C1 segment of cervical spinal cord (tissue), 14 donors: ENCODE measurements at places on chromosomes 2 and 18.

DNA sequence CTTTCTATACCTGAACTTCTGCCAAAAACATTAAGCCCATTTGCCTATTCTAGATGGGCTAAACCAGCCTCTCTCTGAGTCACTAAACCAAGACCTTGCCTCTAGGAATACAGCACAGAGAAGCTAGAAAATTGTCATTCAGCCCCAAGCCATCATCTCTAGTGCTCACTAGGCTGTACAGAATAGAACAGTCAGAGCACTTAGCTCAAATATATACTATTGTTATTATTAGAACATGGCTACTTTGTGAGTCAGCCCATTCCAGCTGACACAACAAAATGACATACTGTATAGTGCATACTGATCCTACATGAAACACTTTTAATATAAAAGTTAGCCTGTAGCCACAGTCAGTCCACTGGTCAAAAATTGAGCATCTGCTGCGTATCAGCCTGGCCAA lies 418.8 kb downstream of the NRXN1 start:
- no peak for DNase-seq

DNA sequence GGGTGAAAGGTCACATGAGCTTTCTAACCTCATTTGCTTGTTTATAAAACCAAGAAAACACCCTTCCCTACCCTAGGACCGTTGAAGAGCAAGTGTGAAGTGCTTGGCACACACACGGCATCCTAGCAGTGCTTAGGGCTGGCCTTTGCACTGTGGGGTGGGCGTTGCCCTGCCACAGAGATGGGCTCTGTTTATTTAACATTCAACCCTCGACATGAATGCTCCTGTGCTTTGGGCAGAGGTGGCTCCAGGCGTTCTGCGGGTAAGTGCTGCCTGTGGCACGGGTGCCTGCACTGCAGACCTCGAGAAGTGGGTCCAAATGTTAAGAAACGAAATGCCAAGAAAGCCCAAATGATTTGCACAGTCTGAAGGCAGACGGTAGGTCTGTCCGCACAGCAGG lies 170.1 kb downstream of the FHOD3 start:
- DNase-seq, result no peak

- DNase-seq, result no peak
Observed at GRCh38 chr2:40197121-40197520, 254.8 kb downstream of the SLC8A1 start.

GRCh38 chr2:108220942-108221541 lies 18.7 kb upstream of the SULT1C3 start:
- DNase-seq, result peak; percentile 8

DNA sequence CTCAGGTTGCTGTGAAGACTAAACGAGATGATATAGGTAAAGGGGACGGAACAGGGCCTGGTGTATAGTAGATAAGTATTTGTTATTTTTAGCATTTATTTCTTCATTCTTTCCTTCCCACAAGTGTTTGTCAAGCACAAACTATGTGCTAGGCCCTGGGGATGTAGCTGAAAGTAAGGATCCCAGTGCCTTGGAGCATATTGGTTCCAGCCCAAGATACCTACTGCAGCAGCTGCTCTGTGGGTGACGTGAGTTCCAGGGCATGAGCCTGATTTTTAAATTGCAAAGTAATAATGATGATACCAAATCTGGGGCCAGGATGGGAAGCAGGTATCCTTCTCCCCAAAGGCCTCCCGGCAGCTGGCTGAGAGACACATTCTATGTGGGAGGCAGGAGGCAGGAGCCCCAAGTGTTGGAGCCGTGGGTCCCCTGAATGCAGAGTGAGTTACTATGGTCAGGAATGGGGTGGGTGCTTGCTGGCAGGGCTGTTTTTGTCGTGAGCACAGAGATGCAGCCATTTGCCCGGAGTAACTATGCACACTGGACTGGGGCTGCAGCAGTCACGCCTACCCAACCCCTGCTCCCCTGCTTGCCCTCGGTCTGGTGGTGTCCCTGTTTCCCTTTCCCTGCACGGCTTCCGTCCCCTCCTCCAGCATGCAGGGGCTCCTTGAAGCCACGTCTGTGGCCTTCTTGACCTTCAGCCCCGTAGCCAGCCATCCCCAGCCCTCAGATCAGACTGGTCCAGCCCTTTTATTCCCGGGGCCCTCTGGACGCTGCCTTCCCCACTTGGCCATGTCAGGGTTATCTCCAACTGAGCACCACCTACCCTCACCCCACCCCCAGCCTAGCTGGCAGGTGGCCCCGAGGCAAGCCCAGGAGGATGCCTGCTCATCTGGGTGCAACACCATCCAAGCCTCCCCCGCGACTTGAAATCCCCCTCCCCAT lies 52.4 kb downstream of the INHBB start:
- DNase-seq, result no peak
